Stimulated activated naive CD8-positive, alpha-beta T cell treated with anti-CD3 and anti-CD28 coated beads, Interleukin-15, amount 100 ng/mL, for 72 hours (primary cell): ENCODE measurements at places on chromosomes 5 and 9.

- DNase-seq = no peak
These were observed 8.2 kb upstream of the ACO1 start for GRCh38 chr9:32376285-32376684.

GRCh38 chr9:94734054-94734754 lies 7.7 kb downstream of the AOPEP start:
- DNase-seq = no peak

DNA sequence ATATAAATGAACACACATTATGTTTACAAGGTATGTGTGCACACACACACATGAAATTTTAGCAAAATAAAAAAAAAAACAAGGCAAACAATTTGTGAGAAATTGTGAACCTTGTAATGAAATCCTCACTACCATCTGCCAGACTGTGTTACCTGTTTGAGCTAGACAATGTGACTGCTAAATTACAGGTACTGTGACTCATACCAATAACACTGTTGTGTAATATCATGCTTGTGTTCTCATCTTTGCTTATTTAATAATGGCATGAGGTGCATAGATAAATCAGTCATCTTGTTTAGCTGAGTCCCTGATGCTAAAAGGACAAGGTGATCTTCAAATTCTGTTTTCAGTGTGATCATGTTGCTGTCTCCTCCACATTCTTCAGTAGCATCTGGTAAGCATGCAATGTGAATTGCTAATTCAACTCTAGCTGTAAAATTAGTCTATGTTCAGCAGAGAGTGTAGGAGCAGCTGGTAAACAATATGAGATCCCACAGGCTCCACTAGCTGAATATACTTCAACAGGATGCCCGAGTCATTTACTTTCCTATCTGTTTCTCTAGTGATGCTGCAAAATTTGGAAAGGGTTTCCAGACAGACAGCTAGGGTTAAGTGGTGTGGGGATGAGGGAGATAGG lies 966.3 kb upstream of the C9orf72 start:
- no peak for DNase-seq

DNA sequence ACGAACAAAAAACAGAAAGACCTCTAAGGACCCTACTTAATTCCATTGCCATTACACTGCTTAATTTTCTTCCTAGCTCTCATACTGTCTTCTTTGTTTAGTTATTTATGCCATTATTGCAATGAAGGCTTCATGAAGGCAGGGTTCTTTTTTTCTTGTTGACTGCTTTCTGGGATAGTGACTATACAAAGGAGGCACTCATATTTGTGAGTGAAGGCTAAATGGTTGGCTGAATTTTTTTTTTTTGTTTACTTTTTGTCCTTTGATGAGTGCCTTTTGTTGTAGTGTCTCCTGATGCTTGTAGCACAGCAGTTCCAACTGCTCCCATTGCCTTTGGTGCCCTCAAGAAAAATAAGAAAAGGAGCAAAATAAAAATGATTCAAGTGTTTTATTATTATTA lies 17.8 kb downstream of the CTNNA1 start:
- DNase-seq = no peak

- no peak for DNase-seq
These were observed 205.1 kb upstream of the MRPS30 start for GRCh38 chr5:44603496-44604272.

GRCh38 chr5:99054972-99055371 lies 126.2 kb upstream of the CHD1 start:
- no peak for DNase-seq

- no peak for DNase-seq
These were observed 90.4 kb downstream of the PALM2AKAP2 start for GRCh38 chr9:109870365-109870764.

- DNase-seq = no peak
These were observed 20.7 kb downstream of the PTPN3 start for GRCh38 chr9:109477258-109478050.

DNA sequence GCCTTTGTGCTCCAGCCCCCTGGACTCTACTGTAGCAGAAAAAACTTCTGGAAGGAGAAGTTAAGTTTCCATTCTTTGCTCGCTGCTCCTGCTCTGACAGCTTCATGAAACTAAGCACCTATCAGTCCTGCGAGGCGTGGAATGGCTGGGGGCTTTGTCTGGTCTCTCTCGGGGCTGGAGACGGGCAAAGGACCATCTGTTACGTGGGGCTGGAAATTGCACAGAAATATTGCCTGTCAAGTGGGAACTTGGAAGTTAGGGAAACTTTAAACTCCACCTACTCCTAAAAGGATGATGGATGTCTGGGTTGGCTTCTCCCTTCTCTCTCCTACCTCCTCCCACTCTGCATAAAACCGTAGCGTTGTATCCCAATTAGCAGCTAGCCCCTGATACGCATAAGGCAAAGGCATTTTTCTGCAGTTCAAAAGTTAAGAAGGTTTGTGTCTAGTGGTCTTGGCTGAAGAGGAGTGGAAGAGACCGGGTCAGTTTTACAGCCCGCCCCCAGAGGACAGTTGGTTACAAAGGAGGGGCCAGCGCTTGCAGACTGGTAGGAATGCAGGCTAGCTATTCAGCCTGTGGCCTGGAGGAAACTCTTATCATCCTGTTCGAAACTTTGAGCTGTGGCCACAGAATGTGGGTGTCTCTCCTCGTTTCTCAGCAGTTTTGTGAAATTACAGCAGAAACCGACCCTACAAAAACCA lies 1.3 kb downstream of the FBXL7 start:
- DNase-seq = no peak

- DNase-seq = no peak
These were observed 2.0 kb downstream of the PPP3R2 start for GRCh38 chr9:101592788-101593187.

GRCh38 chr5:1889321-1890065 lies 6.8 kb upstream of the IRX4 start:
- no peak for DNase-seq

- DNase-seq = no peak
These were observed 1249.0 kb upstream of the CDH18 start for GRCh38 chr5:21236971-21237427.

DNA sequence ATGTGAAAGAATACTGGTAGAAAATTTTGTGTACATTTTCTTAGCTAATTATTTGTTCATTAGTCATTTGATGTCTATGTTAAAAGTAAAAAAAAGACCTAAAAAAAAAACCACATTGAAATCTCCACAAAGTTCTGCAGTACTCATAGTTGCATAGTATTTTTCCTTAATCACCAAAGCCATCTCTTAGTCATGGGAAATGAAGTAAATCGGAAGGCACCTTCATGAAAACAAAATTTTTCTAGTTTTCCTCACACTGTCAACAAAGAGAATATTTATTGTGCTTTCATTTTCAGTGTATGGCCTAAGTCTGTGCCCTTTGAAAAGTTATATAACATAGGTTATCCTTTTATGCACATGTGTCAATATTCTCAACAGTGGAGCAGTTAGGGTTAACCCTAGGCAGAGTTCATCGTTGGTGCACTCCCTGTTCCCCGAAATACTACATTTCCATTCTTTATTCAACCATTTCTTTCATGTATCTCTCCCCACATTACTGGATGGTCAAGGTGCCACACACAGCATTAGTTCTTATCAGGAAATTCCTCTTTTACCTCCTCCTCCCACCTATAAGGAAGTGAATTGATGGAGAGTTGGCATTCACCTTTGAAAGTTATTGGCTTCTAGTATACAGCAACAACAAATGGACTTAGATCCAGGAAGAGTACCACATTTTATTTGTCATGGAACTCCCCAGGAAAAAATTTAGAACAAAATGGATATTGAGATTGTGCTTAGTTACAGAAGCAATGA lies 93.1 kb downstream of the NUDT12 start:
- DNase-seq = no peak

GRCh38 chr9:18756712-18757125 lies 276.3 kb downstream of the SAXO1 start:
- no peak for DNase-seq
